Stimulated activated CD4-positive, alpha-beta T cell treated with anti-CD3 and anti-CD28 coated beads, Interleukin-15, amount 100 ng/mL, for 48 hours (primary cell): ENCODE measurements at places on chromosomes 1 and 21.

GRCh38 chr1:169072945-169073725 is 33.4 kb upstream of the ATP1B1 start:
- no peak for DNase-seq

DNA sequence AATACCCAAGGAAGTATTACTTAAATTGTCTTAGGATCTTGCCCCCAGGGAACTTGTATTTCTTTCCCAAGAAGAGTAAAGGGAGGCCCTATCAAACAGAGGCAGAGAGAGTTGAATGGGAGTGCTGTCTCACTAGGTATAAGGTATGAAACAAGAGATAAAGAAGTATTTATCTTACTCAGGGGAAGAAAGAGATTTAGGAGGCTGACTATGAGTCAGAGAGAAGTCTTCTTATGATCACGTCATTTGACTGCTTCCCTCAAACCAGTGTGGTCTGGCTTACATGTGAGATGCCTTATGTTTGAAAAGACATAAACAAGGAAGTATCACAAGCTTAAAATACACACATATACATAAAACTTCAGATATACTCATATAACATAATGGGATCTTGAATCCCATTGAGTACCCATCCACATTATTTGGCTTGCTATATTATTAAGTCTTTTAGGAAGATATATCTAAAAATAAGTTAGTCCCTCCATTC is 29.6 kb downstream of the DUSP10 start:
- no peak for DNase-seq

DNA sequence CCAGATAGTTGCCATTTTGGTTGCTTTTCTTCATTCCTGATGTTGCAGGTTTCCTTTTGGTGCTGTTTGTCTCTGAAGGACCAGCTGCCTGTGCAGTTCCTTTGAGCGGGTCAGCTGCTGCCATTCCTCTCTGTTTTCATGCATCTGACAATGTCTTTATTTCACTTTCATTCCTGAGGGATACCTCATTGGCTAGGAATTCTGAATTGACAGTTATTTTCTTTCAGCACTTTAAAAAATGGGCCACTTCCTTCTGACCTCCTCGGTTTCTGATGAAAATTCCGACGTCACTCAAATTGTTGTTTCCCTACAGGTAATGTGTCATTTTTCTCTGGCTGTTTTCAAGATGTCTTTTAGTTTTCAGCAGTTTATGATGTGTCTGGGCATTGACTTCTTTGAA is 24.8 kb downstream of the CCSAP start:
- DNase-seq = no peak

DNA sequence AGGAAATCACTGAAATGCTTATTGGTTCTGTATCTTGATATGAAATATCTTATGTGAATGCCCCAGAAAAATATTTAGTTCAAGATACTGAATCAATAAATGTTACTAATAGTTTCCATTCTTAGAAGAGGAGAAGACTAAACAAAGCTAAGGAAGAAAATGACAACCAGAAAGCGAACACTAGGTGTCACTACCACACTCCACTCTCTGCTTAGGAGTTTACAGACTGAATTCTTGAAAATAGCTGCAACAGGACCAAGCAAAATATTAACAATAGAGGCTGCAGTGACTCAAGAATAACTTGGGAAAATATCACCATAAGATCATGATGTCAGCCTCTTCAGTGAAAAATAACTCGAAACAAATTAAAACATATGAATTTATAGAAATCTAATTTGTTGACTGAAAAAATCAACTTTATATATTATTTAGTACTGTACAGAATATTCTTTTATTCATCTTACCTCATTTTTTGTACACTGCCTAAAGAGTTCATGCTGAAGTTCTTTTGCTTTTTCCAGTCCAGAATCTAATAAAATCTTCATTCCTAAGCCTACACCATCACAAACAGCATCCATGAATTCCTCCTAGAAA is 61.6 kb downstream of the KIF14 start:
- no peak for DNase-seq

GRCh38 chr1:51372561-51372960 is 42.2 kb upstream of the TTC39A start:
- DNase-seq = no peak

DNA sequence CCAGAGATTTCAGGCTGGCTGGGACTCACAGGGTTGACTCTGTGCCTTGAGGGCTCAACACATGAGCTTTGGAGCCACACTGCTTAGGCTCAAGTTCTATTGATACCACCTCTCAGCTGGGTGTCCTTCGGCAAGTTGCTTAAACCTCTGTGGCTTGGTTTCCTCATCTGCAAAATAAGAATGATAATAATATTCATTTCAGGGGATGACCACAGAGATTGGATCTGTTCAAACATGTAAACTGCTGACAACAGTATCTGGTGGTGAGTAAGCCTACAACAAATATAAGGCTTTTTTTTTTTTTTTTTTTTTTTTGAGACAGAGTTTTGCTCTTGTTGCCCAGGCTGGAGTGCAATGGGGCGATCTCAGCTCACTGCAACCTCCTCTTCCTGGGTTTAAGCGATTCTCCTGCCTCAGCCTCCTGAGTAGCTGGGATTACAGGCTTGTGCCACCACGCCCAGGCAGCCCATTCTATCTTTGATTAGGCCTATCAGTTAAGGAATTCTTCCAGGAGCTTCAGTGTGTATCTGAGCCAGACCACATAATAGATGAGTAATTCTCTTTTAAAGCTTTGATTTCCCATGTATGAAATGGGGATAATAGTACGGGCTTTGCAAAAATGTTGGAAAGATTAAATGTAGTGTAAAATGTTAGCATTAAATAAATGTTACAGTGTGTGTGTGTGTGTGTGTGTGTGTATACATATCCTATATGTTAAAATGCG is 437.6 kb downstream of the PRDM2 start:
- DNase-seq = no peak

- peak; percentile 4 for DNase-seq
Measured at GRCh38 chr1:225318706-225319575, 108.9 kb downstream of the LBR start.

- no peak for DNase-seq
Measured at GRCh38 chr1:29282924-29283803, 46.8 kb downstream of the PTPRU start.

GRCh38 chr1:3663999-3664699 is 11.8 kb downstream of the TP73 start:
- DNase-seq = no peak

GRCh38 chr1:224163311-224163710 is 19.7 kb upstream of the DEGS1 start:
- DNase-seq = no peak

DNA sequence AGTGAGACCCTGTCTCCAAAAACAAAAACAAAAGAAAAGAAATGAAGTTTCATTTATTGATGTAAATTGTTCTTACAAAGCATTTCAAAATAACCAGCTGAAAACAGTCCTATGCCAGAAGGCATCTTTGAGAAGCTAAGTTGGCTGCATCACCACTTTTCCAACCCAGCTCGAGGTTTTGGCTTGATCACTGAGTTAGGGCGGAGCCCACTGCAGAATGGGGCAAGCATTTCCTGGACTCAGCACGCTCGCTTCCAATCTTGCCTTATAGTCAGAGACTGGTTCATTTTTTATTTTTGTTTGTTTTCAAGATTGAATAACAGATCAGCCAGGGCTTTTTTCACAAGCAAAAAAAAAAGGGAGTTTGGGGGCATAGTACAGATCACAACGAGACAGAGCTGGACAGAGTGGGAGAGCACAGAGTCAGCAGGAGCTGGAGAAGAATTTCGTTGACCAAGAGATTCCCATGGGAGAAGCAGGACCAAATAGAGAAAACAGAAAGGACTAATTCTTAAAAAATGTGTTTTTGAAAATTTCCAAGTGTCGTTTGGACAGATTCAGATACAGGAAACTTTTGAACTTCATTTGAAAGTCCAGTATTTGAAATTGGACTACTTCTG is 23.5 kb upstream of the COL6A1 start:
- no peak for DNase-seq
